Vagina (tissue), 2 donors: ENCODE measurements at places on chromosomes 16 and 17.

GRCh38 chr17:49573510-49574322 is 2.0 kb upstream of the NXPH3 start:
- DNase-seq: no peak
- peak overlapping the region; percentile 90 for H3K27ac ChIP-seq
- H3K36me3 ChIP-seq: no peaks in the 10 kb centered on the region

DNA sequence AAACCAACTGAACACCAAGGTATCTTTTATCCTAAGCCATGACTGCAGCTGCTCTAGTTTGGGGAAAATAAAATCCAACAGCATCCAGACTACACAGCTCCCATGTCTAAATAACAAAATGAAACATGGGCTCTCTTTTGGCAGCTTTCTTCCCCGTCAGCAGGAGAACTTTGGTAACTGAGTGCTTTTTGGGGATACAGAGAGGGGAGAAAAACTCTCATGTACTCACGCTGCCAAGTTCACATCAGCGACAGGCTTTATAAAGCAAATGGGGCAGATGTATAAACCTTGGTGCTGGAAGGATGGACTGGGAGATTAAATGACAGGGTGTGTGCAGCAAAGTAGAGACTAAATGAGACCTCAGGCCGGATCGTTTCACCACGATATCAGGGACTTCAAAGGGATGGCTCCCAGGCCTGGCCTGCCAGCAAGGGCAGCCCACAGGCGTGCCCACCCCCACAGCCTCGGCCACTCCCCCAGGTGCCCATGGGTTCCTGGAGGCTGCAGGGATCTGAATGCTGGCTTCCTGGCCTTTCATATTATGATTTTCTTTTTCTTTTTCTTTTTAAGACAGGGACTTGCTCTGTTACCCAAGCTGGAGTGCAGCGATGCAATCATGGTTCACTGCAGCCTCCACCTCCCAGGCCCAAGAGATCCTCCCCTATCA is 174.6 kb downstream of the ZNF423 start:
- no peaks in the 10 kb centered on the region for H3K4me1 ChIP-seq
- DNase-seq: no peak
- H3K27ac ChIP-seq: no peak overlapping the region
- no peak overlapping the region for H3K4me3 ChIP-seq
- H3K27me3 ChIP-seq: no peaks in the 10 kb centered on the region

DNA sequence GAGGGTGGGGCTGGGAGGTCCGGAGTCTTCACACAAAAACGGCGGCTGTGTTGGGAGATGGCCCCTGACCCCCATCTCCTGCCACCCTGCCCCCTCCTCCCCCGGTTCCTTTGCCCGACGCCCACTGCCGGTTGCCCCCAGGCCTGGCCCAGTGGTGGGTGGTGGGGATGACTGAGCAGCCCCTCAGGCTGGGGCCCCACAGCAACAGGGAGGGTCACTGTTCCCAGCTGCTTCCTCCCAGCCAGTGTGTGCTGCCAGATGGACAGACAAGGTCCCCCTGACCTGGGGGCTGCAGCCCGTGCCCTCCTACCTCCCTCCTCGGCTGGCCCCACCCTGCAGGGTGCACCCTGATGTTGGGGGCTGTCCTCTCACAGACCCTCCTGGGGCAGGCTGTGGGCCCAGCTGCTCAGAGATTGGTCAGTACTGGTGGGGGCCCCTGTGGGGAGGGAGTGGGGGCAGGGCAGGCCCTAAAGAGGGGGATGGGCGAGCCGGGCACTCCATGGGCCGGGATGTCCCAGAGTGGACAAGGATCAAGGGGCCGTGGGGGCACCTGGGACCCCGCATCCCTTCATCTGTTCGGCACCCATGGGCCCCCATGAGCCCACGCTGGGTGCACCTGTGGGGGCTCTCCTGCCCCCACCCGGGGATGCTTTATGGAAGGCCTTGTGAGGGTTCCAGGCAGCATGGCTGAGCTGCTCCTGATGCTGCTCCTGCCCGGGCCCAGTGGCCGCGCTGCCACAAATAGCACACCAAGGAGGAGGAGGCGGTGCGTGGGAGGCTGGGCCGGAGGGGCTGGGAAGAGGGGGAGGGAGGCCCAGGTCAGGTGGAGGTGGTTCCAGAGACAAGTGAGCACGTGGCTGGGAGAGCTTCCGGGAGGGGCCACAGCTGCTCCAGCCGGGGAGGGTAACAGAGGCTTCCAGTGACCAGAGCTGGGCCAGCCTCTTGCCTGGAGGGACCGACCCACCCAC is 5.1 kb downstream of the C1QTNF8 start:
- no peak for DNase-seq
- no peak overlapping the region for H3K27ac ChIP-seq
- H3K36me3 ChIP-seq: no peaks in the 10 kb centered on the region
- H3K4me3 ChIP-seq: peak overlapping the region; percentile 34
- H3K4me1 ChIP-seq: peaks cover 25% of the 10 kb centered on the region

DNA sequence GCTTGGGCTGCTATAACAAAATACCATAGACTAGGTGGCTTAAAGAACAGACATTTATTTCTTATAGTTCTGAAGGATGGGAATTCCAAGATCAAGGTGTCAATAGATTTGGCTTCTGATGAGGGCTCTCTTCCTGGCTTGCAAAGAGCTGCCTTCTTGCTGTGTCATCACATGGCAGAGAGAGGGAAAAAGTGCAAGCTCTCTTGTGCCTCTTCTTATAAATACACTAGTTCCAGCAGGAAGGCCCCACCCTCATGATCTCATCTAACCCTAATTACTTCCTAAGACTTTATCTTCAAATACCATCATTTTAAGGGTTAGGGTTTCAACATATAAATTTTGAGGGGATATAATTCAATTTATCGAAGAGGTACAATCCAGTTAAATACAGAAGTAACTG is 30.6 kb downstream of the ABCA9 start:
- H3K27ac ChIP-seq: no peak overlapping the region
- no peaks in the 10 kb centered on the region for H3K27me3 ChIP-seq
- peaks cover 5% of the 10 kb centered on the region for H3K36me3 ChIP-seq

- H3K4me3 ChIP-seq: no peak overlapping the region
- no peak for DNase-seq
- no peaks in the 10 kb centered on the region for H3K36me3 ChIP-seq
- H3K4me1 ChIP-seq: peaks cover 65% of the 10 kb centered on the region
Observed at GRCh38 chr17:78769196-78769773, 12.8 kb downstream of the CYTH1 start.

- H3K27me3 ChIP-seq: no peaks in the 10 kb centered on the region
- no peak for DNase-seq
- H3K36me3 ChIP-seq: no peaks in the 10 kb centered on the region
- H3K4me1 ChIP-seq: no peaks in the 10 kb centered on the region
- no peak overlapping the region for H3K4me3 ChIP-seq
Observed at GRCh38 chr16:59597269-59597668, 863.2 kb upstream of the GOT2 start.

GRCh38 chr16:67701420-67701819 is 17.7 kb downstream of the GFOD2 start:
- H3K4me3 ChIP-seq: no peak overlapping the region
- H3K4me1 ChIP-seq: peaks cover 19% of the 10 kb centered on the region
- DNase-seq: no peak
- H3K27ac ChIP-seq: no peak overlapping the region

- H3K27me3 ChIP-seq: no peaks in the 10 kb centered on the region
- no peak overlapping the region for H3K4me3 ChIP-seq
Observed at GRCh38 chr17:79086609-79087427, 12.2 kb downstream of the ENGASE start.

- H3K27me3 ChIP-seq: no peaks in the 10 kb centered on the region
- H3K4me1 ChIP-seq: peaks cover 16% of the 10 kb centered on the region
- DNase-seq: no peak
Observed at GRCh38 chr17:65598746-65599145, 37.3 kb upstream of the AXIN2 start.

DNA sequence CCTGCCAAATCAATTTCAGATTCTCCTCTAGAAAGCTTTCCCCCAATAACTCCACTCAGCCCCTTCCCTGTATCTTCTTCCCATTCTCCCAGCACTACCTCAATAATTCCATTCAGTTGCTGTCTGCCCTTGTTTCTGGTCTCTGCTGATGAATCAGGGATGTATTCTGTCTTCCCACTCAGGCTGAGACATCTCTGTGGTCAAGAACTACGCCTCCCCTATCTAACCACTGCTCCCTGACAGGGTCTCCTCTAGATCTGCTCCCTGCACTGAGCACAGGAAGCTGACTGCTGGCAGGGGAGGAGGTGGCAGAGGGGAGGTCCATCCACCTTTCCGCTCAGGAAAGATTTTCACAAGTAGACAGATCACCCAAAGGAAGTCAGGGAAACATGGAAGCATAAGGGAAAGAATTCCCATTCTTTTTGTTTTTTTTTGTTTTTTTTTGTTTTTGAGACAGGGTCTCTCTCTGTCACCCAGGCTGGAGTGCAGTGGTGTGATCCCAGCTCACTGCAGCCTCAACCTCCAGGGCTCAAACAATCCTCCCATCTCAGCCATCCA is 16.9 kb upstream of the SP2 start:
- no peak for DNase-seq
- no peaks in the 10 kb centered on the region for H3K27me3 ChIP-seq
- no peak overlapping the region for H3K27ac ChIP-seq
- no peak overlapping the region for H3K4me3 ChIP-seq
- H3K36me3 ChIP-seq: no peaks in the 10 kb centered on the region

- no peak overlapping the region for H3K27ac ChIP-seq
- H3K27me3 ChIP-seq: no peaks in the 10 kb centered on the region
- DNase-seq: no peak
- H3K36me3 ChIP-seq: no peaks in the 10 kb centered on the region
- H3K4me3 ChIP-seq: no peak overlapping the region
Observed at GRCh38 chr17:80425835-80426426, 11.0 kb downstream of the ENDOV start.

GRCh38 chr17:39951924-39952679 is 10.7 kb upstream of the GSDMA start:
- no peaks in the 10 kb centered on the region for H3K36me3 ChIP-seq
- DNase-seq: peak; percentile 90
- H3K27ac ChIP-seq: peak overlapping the region; percentile 55
- peak overlapping the region; percentile 40 for H3K4me3 ChIP-seq
- H3K4me1 ChIP-seq: peaks cover 8% of the 10 kb centered on the region
